ENCODE measurements at places on chromosomes 5 and 9.

DNA sequence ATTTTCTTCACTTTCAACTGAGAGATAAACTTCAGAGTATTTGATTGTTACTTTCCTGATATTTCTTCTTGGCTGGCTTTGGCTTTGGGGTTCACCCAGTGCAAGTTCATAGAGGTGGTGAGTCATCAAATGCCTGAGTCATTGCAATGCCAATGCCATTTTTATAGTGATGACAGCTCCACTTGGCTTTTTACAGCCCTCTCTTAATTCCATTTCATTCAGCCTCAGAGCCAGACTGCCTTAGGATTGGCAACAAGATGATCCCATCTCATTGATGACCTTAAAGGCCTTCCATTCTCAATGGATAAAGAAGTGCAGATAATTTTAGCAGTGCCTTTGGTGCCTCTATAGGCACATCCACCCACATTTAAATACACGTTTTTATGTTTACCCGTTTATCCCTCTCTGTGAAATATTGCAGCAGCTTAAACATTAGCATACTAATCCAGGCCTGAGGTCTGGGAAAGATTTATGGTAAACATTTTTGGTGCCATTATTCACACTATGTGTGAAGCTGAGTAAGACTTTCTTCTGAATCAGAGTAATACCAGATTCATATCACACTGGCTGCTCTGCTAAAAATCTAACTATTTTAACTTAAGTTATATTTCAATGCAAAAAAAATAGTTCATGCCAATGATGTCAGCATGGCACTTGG lies 88.9 kb upstream of the TYRP1 start:
- no peak for DNase-seq

DNA sequence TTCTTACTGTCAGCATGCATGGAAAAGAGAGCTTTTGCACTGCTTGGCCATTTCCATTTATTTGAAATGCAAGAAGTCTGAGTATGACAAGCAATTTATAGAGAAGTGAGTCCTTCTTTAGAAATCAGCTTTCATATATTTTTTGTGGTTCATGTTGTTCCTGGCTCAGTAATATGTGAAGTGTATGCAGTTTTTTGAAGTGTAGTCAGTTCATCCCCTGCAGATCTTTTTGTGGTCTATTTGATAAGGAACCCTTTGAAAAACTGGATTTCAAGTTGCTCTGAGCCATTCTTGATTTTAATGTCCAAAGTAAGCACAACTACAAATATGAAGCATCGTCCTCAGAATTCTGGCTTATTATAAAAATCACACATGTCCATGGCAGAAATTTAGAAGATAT lies 294.1 kb upstream of the SMC2 start:
- no peak for DNase-seq

DNA sequence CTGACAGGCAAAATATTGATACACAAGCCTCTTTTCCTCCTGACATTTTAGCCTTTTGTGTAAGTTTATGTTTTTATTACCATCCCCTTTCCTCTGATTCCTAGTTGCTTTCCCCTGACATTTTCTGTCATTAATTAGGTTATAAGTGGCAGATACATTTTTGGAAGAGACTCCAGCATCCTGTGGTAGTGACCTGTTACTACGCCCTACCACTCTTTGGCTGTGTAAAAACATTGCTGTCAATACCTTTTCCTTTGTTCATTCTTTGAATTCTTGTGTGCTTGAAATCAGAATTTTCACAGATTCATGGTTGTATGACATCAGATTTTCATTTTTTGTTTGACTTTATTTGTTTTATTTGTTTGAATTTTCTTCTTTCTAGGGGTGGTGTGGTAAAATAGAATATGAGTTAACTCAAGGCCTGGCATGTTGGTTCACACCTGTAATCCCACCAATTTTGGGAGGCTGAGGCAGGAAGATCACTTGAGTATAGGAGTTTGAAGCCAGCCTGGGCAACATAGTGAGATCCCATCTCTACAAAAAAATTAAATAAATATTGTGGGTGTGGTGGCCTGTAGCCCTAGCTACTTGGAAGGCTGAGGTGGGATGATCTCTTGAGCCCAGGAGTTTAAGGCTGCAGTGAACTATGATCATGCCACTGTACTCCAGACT lies 43.4 kb downstream of the UBE2R2 start:
- no peak for DNase-seq

GRCh38 chr5:65108786-65109743 lies 340.3 kb downstream of the CWC27 start:
- DNase-seq, result no peak

DNA sequence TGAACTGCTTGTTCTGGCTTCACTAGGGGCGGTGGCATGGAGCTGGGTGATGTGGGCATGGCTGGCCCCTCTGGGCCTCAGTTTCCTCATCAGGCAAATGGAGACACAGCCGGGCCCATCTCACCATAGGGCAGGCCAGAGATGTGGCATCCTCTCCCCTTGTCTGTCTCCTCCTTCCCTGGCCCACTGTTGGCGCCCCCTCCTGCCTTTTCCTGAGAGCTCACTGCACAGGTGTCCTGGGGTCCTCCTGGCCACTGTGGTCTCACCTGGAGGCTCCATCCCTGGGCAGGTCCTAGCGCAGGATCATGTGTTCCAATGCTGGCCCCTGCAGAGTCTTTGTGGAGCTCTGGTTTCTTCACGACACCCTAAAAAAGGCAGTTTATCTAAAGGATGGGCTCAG lies 53.5 kb downstream of the NEK6 start:
- no peak for DNase-seq

DNA sequence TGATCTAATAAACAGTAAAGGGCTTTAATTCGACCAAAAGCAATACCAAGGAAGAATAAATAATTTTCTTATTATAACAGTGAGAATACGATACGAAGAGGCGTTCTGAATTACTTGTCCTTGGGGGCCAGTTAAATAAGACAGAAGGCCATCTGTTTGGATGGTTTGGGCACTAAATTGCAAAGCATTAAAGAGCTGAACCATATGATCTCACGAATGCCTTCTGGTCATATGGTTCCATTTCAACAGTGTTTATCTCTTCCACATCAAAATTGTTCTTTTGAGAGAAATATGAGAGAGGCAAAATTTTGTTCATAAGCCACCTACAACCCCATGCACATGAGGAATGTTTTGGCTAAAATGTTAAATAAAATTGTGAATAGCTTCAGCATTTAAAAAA lies 605.4 kb downstream of the PTPRD start:
- DNase-seq, result no peak

GRCh38 chr9:2208991-2209390 lies 193.8 kb downstream of the SMARCA2 start:
- DNase-seq, result no peak

DNA sequence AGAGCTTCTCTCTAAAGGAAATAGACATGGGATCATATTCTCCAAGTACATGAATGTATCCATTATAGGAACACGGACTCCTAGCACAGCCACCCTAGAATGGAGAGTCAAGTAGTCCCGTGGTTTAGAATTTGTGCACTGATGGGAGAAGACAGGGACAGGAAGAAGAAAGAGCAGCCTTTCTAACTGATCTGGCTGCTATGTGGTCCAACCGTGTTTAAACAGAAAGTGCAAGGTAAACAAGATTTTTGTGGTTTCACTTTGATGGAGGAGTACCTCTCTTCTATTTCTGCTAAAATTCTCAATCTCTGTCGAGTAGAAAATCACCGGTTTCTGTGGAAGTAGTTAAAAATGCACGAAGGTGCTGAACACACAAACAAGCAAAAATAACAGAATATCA lies 171.3 kb downstream of the ST8SIA4 start:
- peak; percentile 57 for DNase-seq
